ENCODE measurements at places on chromosomes 13 and 19.

DNA sequence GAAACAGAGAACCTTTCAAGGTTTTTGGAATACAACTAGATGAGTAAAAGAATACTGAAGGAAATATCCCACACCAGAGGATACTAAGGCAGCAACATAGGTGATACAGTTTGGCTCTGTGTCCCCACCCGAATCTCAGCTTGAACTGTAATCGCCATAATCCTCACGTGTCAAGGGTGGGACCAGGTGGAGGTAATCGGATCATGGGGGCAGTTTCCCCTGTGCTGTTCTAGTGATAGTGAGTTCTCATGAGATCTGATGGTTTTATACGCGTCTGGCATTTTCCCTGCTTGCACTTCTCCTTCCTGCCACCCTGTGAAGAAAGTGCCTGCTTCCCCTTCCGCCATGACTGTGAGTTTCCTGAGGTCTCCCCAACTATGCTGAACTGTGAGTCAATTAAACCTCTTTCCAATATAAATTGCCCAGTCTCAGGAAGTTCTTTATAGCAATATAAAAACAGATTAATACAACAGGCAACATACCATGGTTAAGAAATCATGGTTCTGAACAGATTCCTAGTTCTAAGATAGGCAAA, 97.0 kb downstream of the ABCC4 start:
- no peak for DNase-seq

- peak; percentile 68 for DNase-seq
These were observed 1227.1 kb downstream of the SLITRK1 start for GRCh38 chr13:82654861-82655855.

DNA sequence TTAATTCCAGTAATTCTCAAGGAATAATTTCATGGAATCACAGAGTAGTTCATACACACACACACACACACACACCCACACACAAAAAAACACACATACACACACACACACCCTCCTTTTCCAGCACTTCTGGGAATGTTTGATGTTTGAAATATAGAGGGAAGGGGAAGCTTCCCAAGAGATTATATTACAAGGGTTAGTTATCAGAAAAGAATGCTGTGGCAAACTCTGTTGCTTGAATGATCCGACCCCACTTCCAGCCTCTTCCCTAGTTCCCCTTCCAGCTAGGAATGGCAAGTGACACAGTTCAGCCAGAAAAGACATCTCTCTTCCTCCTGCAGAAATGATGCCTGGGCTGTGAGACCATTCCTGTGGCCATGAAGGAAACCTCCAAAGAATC, 49.9 kb downstream of the KCTD12 start:
- DNase-seq = peak; percentile 67

- peak; percentile 30 for DNase-seq
These were observed 154.9 kb upstream of the TRPC4 start for GRCh38 chr13:38024431-38024830.

GRCh38 chr13:73412933-73413332, 354.1 kb downstream of the KLF5 start:
- peak; percentile 11 for DNase-seq

GRCh38 chr19:5774921-5775320, 9.6 kb downstream of the PRR22 start:
- DNase-seq = no peak

DNA sequence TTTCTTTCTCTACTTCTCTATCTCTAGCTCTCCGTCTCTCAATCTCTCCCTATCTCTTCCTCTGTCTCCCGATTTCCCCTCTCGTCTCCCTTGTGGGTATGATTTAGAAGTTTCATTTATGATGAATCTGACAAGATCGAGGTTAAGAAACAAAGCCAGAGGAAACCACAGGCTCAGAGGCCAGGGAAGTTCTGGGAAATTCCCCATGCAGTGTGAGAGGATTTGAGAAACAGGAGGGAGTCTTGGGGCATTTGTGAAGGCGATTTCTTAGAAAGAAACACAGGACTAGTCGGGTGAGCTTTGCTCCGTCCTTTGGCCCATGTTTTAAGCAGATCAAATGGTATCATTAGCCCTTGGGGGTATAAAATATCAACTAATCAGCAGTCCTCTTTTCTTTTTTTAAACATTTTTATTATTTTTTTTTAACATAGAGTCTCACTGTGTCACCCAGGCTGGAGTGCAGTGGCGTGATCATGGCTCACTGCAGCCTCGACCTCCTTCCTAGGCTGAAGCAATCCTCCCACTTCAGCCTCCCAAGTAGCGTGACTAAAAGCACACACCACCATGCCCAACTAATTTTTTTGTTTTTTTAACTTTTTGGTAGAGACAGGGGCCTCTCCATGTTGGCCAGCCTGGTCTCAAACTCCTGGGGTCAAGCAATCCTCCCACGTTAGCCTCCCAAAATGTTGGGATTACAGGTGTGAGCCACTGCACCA, 25.8 kb downstream of the TNFSF9 start:
- peak; percentile 48 for DNase-seq

DNA sequence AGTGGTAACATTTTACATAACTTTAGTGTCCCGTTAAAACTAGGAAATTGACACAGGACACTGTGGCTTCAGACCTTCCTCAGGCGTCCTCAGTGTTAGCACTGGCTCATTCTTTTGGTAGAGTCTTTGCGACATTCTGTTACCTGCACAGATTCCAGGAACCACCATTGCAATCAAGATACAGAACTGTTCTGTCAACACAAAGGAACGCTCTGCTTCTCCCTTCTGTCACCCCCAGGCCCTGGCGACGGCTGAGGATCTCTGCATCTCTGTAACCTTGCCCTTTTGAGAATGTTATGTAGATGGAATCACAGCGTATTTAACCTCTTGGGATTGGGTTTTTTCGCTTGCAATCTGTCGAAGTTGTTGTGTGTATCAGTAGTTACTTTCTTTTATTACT, 22.6 kb downstream of the KDM4B start:
- DNase-seq = no peak

DNA sequence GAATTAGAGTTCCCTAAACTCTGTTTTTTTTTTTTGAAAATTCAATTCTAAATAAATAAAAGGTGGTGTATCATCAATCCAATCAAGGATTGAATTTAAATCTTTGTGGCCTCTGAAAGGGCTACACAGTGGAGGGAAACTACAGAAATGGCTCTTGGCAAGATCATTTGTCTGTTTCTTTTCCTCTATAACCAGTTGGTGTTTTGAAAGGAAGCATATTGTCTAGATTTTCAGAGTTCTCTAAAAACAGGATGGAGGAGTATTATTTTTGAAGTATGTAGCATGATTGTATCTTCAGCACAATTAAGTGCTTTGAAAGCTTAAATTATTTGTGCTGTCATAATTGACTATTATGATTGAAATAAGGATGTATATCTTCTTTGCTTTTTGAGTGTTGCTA, 29.8 kb downstream of the WASF3 start:
- no peak for DNase-seq

DNA sequence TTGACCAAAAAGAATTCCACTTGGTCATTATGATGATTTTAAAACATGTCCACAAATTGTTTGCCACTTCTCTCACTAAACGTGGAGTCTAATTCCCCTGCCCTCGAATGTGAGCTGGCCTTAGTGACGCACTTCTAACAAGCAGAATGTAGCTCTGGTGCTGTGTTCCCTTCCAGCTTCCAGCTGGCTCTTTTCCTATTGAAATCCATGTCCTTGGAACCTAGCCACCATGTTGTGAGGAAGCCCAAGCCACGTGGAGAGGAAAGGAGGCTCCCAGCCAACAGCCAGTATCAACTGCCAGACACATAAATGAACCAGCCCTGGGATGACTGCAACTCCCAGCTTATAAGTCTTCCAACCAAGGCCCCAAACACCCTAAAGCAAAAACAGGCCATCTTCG, 23.6 kb upstream of the CEBPA start:
- no peak for DNase-seq

GRCh38 chr19:45913874-45914830, at the start of gene NANOS2:
NANOS2 (minus strand) TSS chr19:45914778; CDS start chr19:45914693, 85 bp downstream.
- DNase-seq = peak; percentile 50

GRCh38 chr19:36258028-36258875, 43.3 kb downstream of the ZNF146 start:
- DNase-seq = no peak

DNA sequence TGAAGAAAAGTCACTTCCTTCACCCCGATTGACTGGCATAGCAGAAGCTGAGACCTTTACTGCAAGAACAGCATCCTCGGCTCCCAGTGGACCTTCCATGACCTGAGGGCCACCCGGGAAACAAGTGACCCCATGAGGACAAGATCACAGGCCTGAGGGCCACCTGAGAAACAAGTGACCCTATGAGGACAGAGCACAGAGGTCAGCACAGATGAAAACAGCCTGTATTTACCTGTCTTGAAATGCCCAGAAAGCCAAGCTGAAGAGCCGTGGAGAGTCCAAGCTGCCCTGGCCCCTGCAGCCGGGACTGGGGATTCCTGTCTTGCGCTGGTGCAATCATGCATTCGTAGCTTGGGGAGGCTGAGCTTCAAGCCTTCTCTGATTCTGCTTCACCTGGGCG, 114.2 kb upstream of the SPACA7 start:
- DNase-seq = no peak

DNA sequence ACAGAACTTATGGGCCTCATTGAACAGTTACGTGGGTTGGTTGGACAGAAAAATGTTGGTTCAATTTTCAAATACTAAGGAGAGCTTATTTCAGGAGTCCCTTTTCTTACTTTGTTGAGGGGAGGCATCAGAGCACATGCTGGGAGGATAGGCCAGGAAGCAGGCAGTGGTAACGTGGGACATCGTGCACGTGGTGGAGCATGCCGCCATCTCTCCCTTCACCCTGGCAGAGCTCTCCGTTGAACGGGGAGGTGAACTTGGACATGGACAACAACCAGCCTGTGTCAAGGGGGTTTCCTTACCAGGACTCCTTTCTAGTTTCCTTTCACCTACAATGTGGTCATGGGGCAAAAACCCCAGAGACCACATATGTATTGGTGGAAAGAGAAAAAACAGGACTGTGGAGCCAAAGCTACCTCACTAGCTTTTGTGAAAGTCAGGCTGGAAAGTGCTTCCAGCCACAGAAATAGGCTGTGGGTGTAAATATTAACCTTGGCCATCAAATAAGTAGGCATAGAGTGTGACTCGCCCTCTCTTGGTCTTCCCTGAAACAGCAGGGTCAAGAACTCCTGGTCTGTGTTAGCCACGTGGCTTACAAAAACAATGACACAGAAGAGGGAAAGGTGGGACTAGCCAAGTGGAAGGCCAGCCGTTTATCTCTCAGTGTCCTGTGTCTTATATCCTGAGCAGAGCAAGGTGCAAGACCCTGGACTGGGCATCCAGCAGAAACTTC, 14.4 kb downstream of the MICOS13 start:
- peak; percentile 78 for DNase-seq

DNA sequence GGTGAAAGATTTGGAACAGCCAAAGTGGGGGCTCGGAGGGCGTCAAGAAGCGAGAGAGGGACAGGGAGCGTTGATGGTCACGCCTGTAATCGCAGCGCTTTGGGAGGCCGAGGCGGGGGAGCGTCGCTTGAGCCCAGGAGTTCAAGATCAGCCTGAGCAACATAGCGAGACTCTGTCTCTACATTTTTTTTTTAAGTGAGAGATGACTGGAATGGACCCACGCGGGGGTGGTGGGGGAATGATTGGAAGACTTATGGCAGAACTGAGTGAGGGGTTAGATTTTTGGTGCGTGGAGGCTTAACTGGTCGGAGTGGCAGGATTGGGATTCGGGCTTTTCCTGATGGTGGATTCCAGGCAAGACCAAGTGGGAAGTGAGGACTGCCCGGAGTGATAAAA, 725 bp downstream of the PSMD8 start:
- no peak for DNase-seq

- DNase-seq = peak; percentile 48
These were observed 8.9 kb upstream of the CYP4F3 start for GRCh38 chr19:15631817-15632216.

DNA sequence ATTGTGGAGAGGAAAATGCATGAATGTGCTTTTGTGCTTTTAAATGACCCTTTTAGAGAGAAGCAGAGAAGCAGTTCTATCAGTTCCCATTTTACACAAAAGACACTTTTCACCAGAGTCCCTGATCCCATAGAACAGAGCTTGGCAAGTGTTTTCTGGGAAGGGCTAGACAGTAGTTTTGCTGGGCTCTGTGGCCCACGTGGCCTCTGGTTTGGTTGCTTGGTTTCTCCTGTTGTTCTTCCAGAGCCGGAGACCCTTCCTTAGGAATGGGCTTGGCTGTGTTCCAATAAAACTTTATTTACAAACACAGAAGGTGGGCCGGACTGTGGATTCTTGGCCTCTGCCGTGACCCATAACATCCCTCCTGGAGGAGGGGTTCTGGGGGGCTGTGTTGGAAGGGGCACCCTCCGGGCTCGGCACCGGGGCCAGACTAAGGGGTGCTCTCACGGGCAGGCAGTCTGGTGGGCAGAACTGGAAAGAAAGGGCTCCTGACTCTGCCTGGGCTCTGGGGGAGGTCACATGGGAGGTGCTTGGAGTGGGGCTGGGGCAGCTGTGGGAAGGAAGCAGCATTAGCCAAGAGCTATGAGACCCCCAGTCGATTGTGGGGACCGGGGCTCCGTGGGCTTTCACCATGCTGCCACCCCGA, 3.2 kb downstream of the SPPL2B start:
- no peak for DNase-seq

GRCh38 chr13:97185751-97186150, 36.4 kb upstream of the MBNL2 start:
- no peak for DNase-seq

- no peak for DNase-seq
These were observed 1.2 kb downstream of the SLC27A1 start for GRCh38 chr19:17471410-17472125.

- no peak for DNase-seq
These were observed 283.0 kb downstream of the DNAJC15 start for GRCh38 chr13:43306372-43306771.

DNA sequence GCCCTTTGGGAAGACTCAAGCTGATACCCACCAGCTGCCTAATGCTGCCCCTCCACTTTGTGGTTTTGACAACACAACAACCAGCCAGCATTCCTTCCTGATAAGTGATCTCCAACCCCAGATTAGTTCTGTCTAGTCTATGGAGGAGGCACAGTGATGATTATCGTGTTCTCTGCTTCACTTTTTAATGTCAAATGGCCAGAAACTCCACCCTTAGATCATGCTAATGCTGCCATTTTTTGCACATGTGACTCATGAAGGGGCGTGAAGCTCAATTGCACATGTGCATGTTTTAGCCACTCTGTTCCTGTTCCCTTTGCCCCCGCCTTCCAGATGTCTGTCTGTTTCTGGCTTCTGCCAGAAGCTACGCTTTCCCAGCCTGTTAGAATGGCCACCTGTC, 199.8 kb downstream of the COG6 start:
- DNase-seq = no peak

DNA sequence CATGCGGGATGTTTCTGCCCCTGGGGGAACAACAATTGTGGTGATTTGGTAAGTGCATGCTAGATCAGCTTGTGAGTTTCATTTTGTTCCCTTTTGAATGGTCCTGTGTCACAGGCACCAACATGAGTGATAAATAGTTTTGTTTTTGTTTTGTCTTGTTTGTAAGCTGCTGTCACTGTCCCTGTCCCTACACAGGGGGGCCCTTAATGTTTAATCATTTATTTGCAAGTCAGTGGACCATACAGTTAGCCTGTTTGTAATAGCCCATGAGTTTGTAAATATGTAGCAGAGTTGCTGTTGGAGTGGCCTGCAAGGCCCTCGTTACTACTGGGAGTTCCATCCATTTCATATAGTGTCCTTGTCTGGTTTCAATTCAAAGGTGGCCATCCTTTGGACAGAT, 979.6 kb upstream of the SPRY2 start:
- DNase-seq = no peak

Measured in ELR (cell line).